AG09319 (cell line): ENCODE measurements at places on chromosomes 2 and 18.
A peak's percentile ranks its signal among the peaks of the same experiment; 100 is the strongest.

DNA sequence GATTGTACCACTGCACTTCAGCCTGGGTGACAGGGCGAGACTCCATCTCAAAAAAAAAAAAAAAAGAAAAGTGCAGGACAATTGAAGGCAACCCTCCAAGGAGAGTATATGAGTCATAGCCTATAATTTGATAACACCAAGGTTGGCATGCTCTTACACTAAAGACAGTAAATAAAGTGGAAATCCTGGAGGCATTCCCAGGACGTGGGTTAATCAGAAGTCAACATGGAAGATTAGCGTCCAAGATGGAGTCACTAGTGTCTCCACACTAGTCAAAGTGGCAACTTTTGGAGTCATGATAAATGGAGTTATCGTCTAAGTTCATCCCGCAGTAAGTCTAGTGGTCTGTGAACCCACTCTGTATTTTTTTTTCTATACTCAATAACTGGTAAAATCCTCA lies 21.2 kb upstream of the UGGT1 start:
- DNase-seq, result no peak

DNA sequence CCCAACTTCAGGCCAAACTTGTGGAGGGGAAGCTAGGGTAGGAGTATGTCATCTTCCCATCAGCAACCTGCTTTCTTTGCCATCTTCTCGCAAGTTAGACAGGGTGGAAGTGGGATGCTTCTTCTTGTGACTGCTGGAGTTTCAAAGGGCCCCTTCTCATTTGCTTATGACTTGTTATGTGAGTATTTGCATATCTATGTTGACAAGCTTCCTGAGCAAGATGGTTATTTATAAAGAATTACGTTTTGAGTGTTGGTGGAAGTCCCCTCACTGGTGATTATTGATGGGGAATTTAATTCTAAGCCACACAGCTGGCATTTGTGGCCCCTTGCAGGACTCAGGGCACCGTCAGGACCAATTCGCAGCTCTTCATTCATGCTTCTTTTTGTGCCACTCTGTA lies 791.0 kb downstream of the LRRTM4 start:
- no peak for DNase-seq

DNA sequence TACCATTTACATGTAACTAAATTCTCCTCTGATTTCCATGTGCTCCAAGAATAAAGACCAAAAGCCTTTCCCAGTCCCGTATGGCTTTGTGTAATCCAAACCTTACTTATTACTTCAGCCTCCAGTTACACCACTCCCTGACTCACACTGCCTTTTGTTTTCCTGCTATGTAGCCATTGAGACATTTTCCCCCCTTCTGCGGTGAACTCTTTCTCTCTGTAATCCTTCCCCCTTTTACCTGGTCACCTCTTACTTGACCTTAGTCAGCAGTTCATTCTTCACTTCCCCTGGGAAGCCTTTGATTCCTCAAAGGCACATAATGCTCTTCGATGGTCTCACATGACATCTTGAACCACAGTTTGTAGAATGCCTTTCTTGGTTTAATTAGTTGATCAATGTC lies 256.0 kb upstream of the FANCL start:
- DNase-seq, result no peak

DNA sequence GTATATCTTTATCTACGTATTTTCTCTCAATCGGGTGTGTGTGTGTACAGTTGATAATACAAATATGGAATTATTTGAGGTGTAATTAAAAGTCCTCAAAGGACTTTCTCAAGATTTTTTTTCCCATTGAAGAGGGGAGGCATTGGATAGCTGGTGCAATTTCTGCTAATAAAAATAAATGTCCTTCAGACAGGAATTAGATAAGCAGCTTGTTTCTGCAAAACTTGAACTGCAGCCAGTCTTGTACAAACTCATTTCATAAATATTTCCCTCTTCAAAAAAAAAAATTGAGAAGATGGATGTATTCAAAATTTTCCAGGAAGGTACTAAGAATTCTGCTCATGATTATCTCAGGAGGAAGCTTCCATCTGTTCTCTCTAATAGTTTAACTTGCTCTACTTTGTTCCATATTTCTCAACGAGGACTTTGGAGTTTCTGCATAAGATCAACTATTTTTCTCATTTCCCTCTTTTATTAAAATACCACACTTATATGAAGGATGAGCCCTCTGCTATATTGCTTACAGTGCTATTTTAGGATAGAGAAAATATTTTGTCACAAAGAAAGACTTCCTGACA lies 33.0 kb upstream of the GLS start:
- DNase-seq, result no peak

GRCh38 chr2:96138179-96139145 lies at the start of gene ASTL:
ASTL (minus strand) TSS chr2:96138502; CDS start chr2:96138436, 66 bp downstream.
- DNase-seq, result no peak

GRCh38 chr18:52254367-52254766 lies 85.6 kb upstream of the DCC start:
- DNase-seq, result no peak

- no peak for DNase-seq
Measured at GRCh38 chr2:36516136-36516870, 81.7 kb downstream of the FEZ2 start.

DNA sequence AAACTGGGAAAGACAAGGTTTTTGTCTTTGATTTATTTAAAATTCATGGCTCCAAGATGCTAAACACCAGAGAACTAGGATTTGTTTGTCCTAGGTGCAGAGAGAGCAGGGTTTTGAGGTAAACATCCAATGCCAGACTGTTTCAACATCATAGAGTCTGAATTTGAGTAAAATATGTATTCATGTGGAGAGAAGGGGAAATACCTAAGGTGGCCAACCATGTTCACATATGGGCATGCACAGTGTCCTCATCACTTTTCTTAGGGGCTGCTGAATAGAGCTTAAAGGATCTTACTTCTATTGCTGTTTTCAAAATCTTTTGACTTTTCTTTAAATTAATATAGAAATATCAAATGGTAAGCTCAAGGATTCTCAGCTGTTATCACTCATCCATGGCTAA lies 287.0 kb upstream of the CCDC68 start:
- no peak for DNase-seq

DNA sequence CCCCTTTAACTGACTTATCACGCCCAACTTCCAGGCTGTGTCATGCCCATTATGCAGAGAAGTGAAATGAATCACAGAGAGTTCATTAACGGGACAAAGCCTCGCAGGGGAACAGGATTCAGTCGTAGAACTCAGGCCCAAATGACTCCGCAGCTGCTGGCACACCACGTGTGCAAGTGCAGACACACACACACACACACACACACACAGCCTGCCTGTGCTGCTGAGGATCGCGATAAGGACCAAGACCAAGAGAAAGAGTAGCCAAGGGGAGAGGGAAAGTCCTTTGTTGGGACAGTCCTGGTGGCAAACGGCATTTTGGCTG lies 90.0 kb upstream of the TAF1B start:
- peak; percentile 57 for DNase-seq

- no peak for DNase-seq
Measured at GRCh38 chr18:63882333-63883141, 5.0 kb upstream of the SERPINB2 start.

GRCh38 chr2:20104900-20105545 lies 53.6 kb upstream of the LAPTM4A start:
- DNase-seq, result no peak

GRCh38 chr2:63012541-63012940 lies 38.1 kb upstream of the OTX1 start:
- no peak for DNase-seq

DNA sequence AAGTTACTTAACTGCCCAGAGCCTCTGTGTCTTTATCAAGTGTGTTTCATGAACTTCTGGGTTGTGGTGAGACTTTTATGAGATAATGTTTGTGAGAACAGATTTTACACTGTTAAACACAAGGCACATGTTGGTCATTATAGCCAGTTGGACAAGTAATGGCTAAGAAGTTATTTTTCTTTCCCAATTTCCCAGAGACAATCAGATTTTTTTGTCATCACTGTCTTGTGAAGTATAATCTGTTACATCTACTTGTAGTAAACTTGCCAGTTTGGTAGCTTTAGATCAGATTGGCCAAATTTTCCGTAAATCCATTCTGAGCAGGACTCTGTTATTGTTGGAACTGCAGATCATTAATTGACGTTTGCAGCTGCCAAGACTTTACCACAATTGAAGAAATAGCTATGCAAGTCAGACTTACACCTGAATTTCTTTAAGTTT lies 838.8 kb downstream of the SLC4A3 start:
- no peak for DNase-seq

DNA sequence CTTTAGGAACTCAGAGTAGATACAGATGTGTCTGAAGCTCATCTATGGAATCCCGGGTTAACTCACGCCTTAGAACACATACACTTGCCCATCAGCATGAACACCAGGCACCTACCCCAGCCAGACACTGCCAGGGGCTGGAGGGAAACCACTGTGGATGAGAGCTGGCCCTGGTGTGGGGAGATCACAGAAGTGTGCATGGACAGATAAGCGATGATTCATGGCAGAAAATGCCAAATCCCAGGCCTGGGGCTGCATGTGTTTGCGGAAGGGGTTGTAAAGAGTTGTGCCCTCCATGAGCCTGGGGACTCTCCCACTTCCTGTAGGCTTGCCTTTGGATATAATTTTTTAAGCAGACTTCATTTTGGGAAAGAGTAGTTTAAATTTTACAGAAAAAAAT lies 193.4 kb downstream of the FHOD3 start:
- no peak for DNase-seq

- DNase-seq, result no peak
Measured at GRCh38 chr18:78297048-78297447, 682.6 kb upstream of the SALL3 start.

GRCh38 chr2:191601060-191601459 lies 76.9 kb upstream of the NABP1 start:
- DNase-seq, result no peak

DNA sequence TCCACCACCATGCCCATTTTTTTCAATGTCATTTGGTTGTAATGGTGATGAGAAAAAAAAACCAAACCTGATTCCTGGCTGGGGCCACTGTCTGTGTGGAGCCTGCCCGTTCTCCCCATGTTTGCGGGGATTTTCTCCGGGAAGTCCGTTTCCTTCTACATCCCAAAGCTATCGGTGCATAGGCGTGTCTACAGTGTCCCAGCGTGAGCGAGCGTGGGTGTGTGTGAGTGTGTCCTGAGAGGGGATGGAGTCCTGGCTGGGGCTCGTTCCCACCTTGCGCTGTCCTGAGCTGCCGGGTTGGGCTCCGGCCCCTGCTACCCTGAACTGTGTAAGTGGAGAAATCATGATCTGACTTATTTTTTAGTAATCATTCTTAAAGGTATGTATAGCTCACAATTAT lies 7.3 kb upstream of the ZAP70 start:
- DNase-seq, result no peak

GRCh38 chr18:22422909-22423548 lies 5.3 kb upstream of the CTAGE1 start:
- DNase-seq, result no peak

GRCh38 chr2:10222-10875 lies 36.0 kb downstream of the FAM110C start:
- no peak for DNase-seq

DNA sequence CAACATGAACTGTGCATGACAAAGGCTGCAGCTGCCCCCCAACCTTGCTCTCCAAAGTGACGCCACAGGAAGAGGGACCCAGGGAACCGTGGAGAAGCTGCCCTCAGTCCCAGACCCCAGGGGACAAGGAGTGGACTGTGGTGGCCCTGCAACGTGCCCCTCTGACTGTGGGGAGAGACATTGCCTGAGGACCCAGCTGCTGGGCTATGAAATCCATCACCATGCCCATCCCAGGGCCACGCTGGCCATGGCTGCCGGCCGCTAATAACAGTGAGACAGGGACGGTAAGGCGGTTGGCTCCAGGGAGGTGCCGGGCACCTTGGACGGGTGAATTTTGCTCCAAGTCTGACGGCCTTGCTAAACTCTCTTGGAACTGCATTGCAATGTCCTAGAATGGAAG lies 211.3 kb upstream of the HDAC4 start:
- DNase-seq, result no peak

DNA sequence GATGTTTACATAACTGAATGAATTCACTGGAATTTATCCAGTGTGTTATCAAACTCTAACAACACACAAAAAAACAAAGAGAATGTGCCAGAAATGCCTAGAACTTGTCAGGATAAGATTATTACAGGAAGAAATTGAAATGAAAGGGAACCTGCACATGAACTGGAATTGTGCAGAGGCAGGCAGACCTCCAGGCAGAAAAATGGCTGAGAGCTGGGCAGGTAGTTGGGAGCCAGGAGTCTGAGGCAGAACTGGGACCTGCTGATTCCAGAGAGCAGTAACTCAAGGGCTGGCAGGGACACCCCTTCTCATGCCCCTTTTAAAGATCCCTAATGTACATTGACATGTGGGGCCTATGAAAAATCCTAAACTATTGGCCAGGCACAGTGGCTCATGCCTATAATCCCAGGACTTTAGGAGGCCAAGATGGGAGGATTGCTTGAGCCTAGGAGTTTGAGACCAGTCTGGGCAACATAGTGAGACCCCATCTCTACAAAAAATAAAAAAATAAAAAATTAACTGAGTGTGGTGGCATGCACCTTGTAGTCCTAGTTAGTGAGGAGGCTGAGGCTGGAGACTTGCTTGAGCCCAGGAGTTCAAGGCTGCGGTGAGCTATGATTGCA lies 674 bp upstream of the SP110 start:
- DNase-seq, result no peak

GRCh38 chr18:60146220-60146960 lies 226.2 kb downstream of the MC4R start:
- no peak for DNase-seq

GRCh38 chr2:28343971-28344715 lies 48.5 kb upstream of the FOSL2 start:
- DNase-seq, result no peak

DNA sequence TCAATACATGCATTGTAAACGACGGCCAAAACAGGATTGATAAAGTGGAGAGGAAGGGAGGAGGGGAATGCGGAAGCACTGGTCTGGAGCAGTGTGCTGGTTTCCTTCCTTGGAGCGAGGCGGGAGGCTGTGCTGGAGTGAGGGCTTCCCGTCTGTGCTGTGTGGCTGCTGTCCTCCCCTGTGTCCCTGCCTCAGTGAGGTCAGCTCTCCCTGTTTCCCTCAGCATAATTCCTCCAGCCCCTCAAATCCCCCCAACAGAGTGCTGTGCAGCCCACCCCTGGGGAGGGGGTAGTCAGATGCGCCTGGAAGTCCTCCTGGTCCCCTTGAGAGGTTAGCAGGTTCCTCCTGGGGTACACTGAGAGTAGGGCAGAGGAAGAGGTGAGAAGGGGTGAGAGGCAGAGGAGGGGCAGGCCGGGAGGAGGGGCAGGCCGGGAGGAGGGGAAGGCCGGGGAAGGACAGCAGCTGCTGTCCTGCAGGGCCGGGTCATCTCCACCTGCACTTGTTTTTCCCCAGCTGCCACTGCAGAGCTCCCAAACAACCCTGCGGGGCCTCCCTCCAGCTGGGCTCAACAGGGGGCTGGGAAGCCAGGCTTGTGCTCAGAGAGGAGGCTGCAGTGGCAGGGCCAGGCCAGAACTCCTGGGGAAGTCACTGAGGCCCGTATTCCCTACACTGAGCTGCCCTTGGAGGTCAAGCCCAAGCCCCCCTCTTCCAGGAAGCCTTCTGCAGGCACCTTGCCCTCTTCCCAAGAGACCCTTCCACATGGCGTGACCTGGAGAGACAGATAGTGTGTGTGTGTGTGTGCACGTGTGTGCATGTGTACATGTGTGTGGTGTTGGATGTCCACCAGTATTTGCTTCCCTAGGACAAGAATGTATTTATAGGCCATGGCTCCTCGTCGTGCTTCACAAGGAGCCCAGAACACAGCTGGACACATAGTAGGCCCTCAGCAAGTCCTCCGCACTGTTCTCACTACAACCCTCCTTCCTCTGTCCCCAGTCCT lies 13.2 kb upstream of the ATP6V1B1 start:
- no peak for DNase-seq
